ENCODE measurements at places on chromosomes 16 and 17. TPM values are rescaled to one million over a fixed set of nuclear protein-coding genes. Genes with fewer than 3 reads are reported as not detected.
A peak's percentile ranks its signal among the peaks of the same experiment; 100 is the strongest.

DNA sequence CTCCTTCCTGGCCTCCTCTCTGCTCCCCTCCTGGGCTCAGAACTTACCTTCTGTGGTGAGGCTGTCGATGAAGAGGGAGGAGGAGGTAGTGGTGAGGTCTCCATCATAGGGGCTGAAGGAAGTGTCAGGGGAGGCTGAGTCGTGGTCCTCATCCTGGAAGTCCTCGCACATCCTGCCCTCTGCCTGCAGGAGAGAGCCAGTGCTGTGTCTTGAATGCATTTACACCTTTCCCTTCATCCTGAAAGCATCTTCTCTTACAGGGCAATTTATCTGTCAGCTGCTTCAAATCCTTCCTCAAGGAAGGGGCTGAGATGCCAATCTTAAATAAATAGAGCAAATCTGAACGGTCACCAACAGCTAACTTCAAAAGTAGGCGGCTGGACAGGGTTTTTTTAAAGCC, 73.6 kb downstream of the PLXDC1 start:
- no peak for DNase-seq

GRCh38 chr17:43900183-43900857, 7.0 kb downstream of the MPP2 start:
- DNase-seq, result peak; percentile 84

GRCh38 chr16:21650521-21650920, 1.9 kb downstream of the IGSF6 start:
- DNase-seq, result no peak

GRCh38 chr17:17237026-17237799, at the start of gene FLCN:
FLCN (minus strand) TSS chr17:17237168; CDS start chr17:17228137, 9,031 bp downstream.
- DNase-seq, result peak; percentile 75

DNA sequence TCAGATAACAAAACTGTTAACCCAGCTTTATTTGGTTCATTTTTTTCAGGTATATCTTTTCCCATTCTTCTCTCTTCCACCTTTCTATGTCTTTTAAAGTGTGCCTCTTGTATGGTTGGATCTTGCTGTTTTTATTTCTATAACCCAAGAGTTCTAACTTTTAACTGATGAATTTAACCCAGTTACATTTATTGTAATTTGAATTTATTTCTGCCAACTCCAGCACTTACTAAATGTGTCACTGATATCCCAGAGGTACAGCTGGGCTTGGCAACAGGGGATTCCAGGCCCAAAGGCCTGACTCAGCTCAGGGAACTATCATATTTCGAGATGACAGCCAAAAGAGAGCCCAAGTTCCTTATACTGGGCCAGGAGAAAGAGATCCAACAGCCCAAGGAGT, 200.1 kb downstream of the GSG1L start:
- no peak for DNase-seq

The CA7 gene
- polyA plus RNA-seq, result 0.32 TPM

DNA sequence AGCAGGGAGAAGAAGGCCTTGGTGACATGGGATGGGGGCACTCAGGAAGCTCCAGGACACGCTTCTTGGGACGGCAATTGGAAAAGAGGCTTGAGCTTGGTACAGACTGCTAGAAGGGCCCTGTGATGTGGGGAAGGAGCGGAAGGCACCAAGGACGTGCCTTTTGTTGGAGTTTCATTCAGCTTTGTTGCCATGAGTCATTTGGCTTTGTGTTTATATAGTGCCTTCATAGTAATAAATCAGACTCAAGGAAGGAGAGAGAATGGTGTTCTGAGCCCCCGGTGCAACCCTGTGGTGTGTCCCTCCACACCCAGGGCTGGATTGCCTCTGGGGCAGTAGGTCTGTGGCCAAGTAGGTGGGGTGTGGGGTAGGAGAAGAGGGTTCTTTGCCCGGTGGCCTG, 7.4 kb upstream of the TBX4 start:
- DNase-seq, result no peak

The NPIPB8 gene
- polyA plus RNA-seq, result 0.47 TPM

- no peak for DNase-seq
Observed at GRCh38 chr17:76419576-76420260, 33.2 kb downstream of the UBE2O start.

DNA sequence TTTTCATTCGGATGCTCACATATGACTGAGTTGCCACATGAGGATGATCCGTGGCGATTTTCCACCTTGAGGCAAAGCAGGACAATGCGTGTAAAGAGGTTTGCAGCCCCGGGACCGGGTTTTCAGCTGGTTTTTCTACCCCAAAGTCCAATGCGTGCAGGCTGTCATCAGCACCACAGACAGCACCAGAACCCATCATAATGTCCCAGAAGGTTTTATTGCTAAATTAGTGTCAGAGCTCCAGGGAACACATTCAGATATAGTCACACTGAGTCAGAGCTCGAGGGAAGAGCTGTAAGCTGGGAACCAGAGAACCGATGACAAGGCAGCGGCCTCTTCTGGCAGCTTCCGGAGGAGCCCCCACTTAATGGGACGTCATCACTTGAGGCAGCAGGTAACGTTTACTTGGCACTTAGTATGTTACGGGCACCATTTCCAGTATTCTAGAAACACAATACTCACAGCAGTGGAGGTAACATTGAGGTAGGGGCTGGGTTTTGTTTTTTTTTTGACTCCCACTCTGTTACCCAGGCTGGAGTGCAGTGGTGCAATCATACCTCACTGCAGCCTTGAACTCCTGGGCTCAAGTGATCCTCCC, 8.9 kb upstream of the NAGPA start:
- DNase-seq, result no peak

The COQ9 gene
- 108 TPM for polyA plus RNA-seq

The SDR42E1 gene
- 15.4 TPM for polyA plus RNA-seq

- no peak for DNase-seq
Observed at GRCh38 chr17:41781404-41782110, 5.0 kb downstream of the JUP start.

- DNase-seq, result no peak
Observed at GRCh38 chr17:78144736-78145641, 1.2 kb upstream of the C17orf99 start.

GRCh38 chr16:27410761-27411160, 8.8 kb downstream of the IL21R start:
- DNase-seq, result no peak

The IGFALS gene
- 4.0 TPM for polyA plus RNA-seq

GRCh38 chr17:29021226-29021625, 15.4 kb upstream of the SEZ6 start:
- DNase-seq, result no peak

The SLC5A11 gene
- polyA plus RNA-seq, result 6.6 TPM

- no peak for DNase-seq
Observed at GRCh38 chr16:29844575-29845331, 18.3 kb downstream of the CDIPT start.

All from renal cortex interstitium (tissue), 15 donors.